ENCODE measurements at places on chromosomes 6 and 20.

DNA sequence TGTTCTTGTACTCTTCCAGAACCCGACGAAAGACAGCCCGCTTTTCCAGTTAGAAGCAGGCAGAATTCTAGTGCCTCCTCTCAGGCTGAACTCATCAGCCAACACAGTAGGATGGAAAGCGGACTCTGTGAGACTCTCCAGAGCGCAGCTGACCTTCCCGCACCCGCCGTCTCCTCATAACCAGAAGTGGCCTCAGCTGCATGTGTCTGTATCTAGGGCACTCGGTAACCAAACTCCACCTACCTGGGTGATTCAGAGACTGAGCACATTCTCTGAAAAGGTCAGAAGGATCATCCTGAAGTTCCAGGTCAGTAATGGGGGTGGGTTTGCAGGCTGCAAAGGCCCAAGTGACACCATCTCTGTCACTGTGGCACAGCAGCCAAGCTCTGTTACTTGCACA lies 66.7 kb upstream of the NFATC2 start:
- no peak for DNase-seq

GRCh38 chr20:61922936-61923335 lies 142.7 kb downstream of the TAF4 start:
- no peak for DNase-seq

DNA sequence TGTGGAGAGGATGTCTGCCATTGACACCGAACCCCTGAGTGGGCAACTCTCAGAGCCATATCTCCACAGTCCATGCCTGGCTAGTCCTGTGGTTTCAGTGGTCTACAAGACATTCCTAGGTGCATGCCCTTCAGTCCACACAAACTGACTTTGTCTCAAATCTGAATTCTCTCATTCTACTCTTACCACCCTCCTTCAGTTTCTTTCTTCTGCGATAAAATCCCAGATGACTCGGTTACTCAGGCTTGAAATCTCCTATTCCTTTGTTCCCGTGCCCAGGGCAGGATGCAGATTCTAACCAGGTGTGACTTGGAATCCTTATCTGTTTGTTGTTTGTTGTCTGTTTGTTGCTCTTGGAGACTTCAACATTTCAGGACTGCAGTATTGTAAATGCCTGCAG lies 9.3 kb downstream of the CDS2 start:
- DNase-seq = no peak

GRCh38 chr6:3610921-3611320 lies 140.6 kb downstream of the PXDC1 start:
- no peak for DNase-seq

GRCh38 chr6:3337521-3338350 lies 79.0 kb downstream of the PSMG4 start:
- no peak for DNase-seq

GRCh38 chr6:142728910-142729481 lies 216.0 kb downstream of the HIVEP2 start:
- DNase-seq = no peak

GRCh38 chr6:27577922-27578321 lies 105.0 kb upstream of the ZNF184 start:
- no peak for DNase-seq

DNA sequence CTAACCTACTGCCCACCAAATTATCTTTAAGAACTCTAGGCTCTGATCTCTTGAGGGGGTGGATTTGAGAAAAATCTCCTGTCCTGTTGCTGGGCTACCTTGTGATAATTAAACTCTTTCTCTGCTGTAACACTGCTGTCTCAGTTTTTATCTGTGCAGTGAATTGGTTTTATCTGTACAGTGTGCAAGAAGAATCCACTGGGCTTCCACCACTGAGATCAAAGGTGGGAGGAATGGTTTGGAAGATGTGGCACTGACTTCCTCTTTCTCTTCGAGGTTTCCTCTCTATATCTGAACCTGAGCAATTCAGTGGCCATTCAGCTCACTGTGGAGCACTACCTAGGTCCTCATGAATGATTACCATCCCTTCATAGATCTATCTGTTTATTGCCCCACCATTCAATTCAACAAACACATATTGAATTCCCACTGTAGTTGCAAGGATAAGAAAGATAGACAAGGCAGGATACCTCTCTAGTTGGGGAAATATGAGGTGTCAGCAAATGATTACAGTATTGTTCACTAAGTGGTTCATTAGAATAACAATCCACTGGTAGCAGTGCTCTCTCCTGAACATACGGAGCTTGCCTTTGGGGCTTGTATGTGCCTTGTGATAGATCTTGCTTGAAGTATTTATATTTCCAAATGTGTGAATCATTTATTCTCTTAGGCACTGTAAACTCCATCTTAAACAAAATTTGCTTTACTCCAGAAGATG lies 172.1 kb upstream of the ARG1 start:
- no peak for DNase-seq

- DNase-seq = no peak
Measured at GRCh38 chr6:15287670-15288375, 42.0 kb downstream of the JARID2 start.

- DNase-seq = no peak
Measured at GRCh38 chr20:34834459-34834893, 9.0 kb upstream of the NCOA6 start.

DNA sequence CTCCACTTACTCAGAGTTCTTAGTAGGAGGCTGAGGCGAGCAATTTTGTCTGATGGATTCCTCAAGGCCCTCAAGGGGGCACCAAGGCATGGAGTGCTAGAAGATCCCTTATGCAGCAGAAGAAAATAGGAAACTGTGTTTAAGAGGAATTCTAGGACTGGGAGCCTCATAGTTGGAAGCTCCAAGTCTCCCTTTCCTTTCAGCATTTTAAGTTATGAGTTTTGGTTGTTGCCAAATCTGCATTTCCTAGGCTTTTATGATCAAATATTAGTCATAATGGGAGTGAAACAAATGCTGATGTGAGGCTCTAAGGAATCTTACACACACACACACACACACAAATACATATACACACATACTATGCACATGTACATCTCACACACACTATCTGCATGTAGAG lies 714.0 kb downstream of the UTRN start:
- DNase-seq = no peak

DNA sequence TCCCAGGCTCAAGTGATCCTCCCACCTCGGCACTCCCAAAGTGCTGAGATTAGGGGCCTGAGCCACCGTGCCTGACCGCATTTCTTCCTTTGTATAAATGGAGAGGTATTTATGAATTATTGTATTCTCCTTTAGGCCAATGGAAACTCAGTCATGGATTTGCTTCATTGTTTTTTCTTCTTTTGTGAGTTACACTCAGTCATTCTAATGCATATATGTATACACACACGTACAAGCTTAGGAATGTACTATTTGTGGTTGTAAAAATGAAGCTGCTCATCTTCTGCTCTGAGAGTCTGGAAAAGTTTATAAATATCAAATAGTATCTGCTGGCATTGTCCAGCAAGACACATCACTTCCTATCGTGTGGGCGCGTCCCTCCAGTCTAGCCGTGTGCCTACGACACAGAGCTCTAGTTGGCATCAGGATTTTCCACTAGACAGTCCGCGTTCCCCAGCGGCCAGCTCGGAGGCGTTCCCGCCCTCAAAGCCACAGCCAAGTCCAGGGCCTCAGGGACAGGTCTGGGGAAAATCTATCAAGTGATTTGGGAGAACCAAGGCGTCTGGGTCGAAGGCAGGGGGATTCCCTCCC lies 215.2 kb downstream of the NFATC2 start:
- no peak for DNase-seq

GRCh38 chr20:90651-91050 lies 3.2 kb downstream of the DEFB125 start:
- no peak for DNase-seq

DNA sequence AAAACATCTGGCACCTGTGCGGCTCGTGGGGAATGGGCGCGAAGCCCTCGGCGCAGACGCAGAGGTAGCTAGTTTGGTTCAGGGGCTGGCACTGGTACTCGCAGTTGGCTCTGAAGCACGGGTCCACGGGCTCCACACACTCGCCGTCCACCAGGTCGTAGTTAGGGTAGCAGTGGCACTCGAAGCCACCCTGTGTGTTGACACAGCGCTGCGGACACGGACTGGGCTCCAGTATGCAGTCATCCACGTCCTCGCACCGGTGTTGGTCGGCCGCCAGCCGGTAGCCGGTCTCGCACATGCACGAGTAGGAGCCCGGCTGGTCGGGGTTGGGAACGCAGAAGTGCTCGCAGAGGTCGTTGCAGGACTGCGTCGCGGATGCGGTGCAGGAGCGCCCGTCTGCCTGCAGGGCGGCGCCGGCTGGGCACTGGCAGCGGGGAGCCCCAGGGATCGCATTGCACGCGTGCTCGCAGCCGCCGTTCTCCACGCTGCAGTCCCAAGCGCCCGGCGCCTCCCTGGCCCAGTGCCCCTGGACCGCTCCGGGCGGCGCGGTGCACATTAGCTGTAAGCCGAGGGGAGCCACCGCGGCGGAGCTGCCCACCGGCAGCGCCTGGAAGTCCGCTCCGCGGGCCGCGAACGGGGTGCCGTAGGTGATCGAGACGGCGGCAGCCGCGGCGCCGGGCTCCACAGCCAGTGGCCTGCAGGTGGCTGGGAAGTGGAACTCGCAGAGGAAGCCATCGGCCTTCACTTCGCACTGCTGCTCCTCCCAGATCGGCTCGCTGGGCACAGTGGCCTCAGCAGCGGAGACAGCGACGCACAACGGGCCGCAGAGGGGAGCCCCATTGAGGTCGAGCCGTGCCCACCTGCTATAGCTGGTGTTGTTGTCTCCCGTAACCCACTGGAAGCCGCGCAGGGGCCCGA lies 930 bp downstream of the THBD start:
- no peak for DNase-seq

- no peak for DNase-seq
Measured at GRCh38 chr20:1712634-1713624, 55.4 kb upstream of the SIRPG start.

GRCh38 chr6:75070244-75070643 lies 135.6 kb downstream of the COL12A1 start:
- no peak for DNase-seq

GRCh38 chr6:117227245-117227962 lies 38.0 kb upstream of the VGLL2 start:
- no peak for DNase-seq

- DNase-seq = no peak
Measured at GRCh38 chr6:24458941-24459340, 30.4 kb downstream of the GPLD1 start.

DNA sequence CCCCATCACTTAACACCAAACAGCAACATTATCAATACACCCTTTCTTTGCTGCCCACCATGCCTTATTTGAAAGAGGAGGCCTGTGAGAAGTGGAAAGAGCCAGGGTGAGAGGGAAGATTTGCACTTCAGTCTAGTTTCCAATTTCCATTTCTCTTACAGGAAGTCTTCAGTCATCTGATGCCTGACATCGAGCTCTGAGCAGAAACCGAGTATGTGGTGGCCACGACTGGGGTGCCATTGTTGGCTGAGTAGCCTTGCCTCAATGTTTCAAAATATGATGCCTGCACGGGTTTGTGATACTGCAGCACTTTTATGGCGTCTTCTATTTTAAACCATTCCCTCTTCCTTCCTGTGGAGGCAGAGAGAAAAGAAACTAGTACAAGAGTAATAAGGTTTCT lies 39.8 kb upstream of the SMIM29 start:
- DNase-seq = no peak

DNA sequence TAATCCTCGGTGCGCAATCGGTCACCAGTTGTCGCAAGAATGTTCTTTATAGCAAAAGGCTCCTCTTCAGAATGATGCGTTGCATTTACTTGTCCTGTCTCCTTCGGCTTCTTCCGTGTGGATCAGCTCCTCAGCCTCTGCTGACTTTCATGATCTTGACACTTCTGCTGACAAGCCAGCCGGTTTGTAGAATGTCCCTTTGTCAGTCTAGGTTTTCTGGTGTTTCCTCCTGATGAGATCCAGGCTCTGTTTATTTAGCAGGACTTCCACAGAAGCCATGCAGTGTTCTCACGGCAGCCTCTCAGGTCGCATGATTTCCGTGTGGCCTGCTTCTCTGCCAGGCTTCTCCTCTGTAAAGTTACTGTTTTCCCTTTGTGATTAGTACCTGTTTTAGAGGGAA lies 66.9 kb downstream of the STX11 start:
- no peak for DNase-seq

DNA sequence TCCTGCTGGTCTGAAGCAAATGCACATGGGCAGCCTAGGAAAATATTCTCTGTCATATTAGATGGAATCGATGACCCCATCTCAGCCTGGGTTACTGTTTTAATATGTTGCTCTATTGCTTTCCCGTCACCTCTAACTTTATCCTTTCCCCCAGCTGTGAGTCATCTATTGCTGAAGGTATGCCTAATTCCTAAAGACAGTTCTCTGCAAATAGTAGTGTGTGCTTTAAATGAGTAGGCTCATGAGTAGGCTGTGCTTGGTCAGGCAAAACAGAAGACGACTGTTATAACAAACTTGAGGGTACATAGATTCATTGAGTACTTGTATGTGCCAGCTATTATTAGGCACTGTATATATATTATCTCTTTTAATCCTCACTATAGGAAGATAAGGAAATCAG lies 47.2 kb downstream of the CTNNBL1 start:
- no peak for DNase-seq

- DNase-seq = no peak
Measured at GRCh38 chr6:111724505-111724904, 118.8 kb upstream of the TRAF3IP2 start.

DNA sequence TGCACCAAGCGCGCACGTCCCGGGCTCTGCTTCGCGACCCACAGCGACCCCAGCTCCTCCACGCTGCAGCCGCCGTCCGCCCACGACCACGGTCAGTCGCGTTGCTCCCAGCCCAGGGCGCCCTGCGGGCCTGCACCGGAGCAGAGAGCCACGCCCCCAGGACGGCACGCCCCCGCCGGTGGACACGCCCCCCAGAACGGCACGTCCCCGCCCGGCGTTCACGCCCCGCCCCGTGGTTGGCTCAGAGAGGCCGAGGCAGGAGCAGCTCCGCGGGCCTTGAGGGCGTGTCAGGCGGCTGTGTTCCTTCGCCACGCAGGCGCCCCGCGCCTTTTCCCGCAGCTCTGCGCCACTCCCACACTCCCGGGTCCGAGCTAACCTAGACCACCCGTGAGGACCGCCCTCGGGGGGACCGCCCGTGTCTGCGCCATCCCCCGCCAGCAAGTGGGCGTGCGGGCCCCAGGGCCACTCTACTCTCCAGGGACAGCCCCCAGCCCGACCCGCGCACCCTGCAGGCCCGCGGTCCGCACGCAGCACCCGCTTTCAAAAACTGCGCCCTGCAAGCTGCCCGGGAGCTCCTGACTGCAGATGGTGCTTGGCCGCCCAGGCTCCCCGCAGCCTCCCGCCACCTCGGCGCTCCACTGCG lies at the start of gene RNASET2:
TSS of gene RNASET2 (minus strand) at position 107 of the 643 bp plus-strand sequence. CDS start 368 bp downstream, outside the sequence.
- peak; percentile 85 for DNase-seq

- DNase-seq = no peak
Measured at GRCh38 chr6:111995404-111995803, 58.5 kb upstream of the CCN6 start.

All from caudate nucleus (tissue), 63 donors.